Testis (tissue), 5 donors: ENCODE measurements at places on chromosomes 7 and 10.

DNA sequence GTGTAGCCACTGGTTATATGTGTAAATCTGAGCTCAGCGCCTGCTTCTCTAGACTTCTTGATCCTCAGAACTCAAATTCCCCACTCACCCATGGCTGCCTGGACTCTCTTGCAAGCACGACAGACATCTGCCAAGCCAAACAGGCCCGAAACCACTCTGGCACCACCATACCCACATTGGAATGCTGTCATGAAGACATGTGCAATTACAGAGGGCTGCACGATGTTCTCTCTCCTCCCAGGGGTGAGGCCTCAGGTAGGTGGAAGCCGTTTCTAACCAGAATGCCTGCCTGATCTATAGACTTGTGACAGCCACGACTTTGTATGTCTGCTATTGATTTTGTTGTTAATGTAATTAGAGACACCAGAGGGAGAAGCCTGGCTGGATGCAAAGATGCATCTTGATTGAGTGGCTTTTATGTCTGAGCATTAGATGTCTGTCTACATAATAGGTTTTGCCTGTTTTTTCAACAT is 4.0 kb downstream of the BAMBI start:
- H3K27me3 ChIP-seq, result no peaks in the 10 kb centered on the region
- H3K36me3 ChIP-seq, result no peaks in the 10 kb centered on the region
- H3K4me1 ChIP-seq, result peaks cover 4% of the 10 kb centered on the region
- H3K4me3 ChIP-seq, result no peak overlapping the region
- peak; percentile 24 for DNase-seq
- no peak overlapping the region for H3K27ac ChIP-seq

GRCh38 chr7:41446606-41447449 is 256.1 kb downstream of the INHBA start:
- no peaks in the 10 kb centered on the region for H3K36me3 ChIP-seq
- DNase-seq, result no peak
- H3K4me3 ChIP-seq, result no peak overlapping the region
- no peak overlapping the region for H3K27ac ChIP-seq

DNA sequence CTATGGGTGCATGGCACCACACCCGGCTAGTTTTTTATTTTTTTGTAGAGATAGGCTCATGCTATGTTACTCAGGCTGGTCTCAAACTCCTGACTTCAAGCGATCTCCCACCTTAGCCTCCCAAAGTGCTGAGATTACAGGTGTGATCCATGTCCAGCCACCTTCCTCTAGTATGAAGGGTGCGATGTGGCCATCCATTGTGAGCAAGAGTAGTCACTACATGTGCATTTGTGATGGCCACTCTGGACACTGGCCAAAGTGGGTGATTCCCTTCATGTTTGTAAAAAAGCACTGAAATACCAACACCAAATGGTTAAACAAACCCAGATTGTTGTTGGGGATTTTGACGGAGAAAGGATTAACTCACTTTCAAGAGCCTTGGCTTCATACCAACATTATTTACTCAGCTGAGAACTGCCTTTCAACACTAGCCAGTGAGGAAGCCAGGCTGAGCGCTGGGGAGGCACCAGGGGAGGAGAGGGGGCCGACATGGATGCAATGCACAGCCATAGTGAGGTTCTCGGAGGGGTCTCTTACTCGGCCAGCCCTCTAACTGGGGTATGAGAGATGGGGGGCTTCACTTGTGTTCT is 198.1 kb upstream of the LYZL2 start:
- H3K4me1 ChIP-seq, result no peaks in the 10 kb centered on the region
- H3K4me3 ChIP-seq, result no peak overlapping the region
- DNase-seq, result no peak
- H3K27ac ChIP-seq, result no peak overlapping the region
- no peaks in the 10 kb centered on the region for H3K36me3 ChIP-seq

GRCh38 chr7:152344253-152344652 is 91.5 kb downstream of the KMT2C start:
- no peaks in the 10 kb centered on the region for H3K27me3 ChIP-seq
- H3K27ac ChIP-seq, result no peak overlapping the region
- H3K4me3 ChIP-seq, result no peak overlapping the region
- H3K36me3 ChIP-seq, result no peaks in the 10 kb centered on the region
- peaks cover 3% of the 10 kb centered on the region for H3K4me1 ChIP-seq
- DNase-seq, result no peak

GRCh38 chr10:128209862-128210214 is 83.6 kb upstream of the MKI67 start:
- no peak for DNase-seq
- H3K4me1 ChIP-seq, result peaks cover 5% of the 10 kb centered on the region
- H3K27ac ChIP-seq, result no peak overlapping the region
- no peaks in the 10 kb centered on the region for H3K36me3 ChIP-seq
- H3K4me3 ChIP-seq, result peak overlapping the region; percentile 74

- H3K27me3 ChIP-seq, result no peaks in the 10 kb centered on the region
- DNase-seq, result no peak
- no peak overlapping the region for H3K27ac ChIP-seq
- H3K4me3 ChIP-seq, result no peak overlapping the region
Measured at GRCh38 chr7:131890176-131890575, 333.7 kb upstream of the PODXL start.

GRCh38 chr10:100479037-100479436 is 16.2 kb downstream of the WNT8B start:
- DNase-seq, result no peak
- no peaks in the 10 kb centered on the region for H3K27me3 ChIP-seq
- H3K4me3 ChIP-seq, result no peak overlapping the region
- no peak overlapping the region for H3K27ac ChIP-seq

DNA sequence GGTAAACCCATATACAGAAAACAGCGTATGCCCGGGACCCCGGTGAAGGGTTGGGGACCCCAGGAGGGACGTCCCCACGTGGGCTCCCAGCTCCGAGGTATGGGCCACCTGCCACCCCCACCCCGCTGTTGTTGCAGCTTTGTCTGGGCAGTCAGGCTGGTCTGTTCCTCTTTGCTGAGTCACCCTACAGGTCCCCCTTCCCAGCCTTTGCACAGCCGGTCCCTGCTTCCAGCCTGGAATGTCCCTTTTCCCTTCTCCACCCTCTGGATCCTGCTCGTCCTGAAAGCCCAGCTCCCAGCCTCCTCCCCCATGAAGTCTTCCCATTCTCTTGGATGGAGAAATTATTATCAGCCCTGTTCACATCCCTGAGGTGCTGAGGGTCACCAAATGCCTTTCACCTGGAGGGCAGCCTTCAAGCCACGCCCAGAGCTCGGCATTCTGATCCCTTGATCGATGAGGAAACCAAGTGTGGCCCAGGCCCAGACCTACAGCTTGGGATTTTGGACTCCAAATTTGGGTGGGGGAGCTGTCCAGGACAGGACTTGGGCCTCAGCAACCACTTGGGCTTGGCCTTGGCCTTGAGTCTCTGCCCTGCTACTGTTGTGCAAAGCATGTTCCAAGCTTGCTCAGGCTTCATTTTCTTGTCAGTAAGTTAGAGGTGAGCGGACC is 2.6 kb downstream of the CLDN4 start:
- no peaks in the 10 kb centered on the region for H3K36me3 ChIP-seq
- H3K27ac ChIP-seq, result no peak overlapping the region

DNA sequence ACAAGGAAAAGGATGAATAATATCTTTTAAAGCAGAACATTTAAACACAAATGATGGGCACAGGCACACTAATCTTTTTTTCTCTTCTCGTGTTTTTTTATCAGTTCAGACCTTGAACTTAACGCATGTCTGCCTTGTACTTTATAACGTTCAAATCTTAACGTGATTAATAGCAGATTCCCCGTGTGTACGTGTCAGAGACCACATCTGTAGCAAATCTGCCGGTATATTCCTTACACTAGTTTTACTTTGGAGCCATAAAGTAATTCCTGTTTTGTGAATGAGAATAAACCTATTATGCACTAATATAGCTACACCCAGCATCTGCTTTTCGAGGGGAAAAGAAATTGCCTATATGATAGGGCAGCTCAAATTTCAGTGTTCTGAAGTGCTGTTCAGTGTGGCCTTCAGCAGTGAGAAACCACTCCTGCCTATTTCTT is 166.0 kb upstream of the TCF7L2 start:
- no peak overlapping the region for H3K27ac ChIP-seq
- H3K4me1 ChIP-seq, result no peaks in the 10 kb centered on the region
- no peaks in the 10 kb centered on the region for H3K36me3 ChIP-seq
- no peaks in the 10 kb centered on the region for H3K27me3 ChIP-seq
- DNase-seq, result no peak

DNA sequence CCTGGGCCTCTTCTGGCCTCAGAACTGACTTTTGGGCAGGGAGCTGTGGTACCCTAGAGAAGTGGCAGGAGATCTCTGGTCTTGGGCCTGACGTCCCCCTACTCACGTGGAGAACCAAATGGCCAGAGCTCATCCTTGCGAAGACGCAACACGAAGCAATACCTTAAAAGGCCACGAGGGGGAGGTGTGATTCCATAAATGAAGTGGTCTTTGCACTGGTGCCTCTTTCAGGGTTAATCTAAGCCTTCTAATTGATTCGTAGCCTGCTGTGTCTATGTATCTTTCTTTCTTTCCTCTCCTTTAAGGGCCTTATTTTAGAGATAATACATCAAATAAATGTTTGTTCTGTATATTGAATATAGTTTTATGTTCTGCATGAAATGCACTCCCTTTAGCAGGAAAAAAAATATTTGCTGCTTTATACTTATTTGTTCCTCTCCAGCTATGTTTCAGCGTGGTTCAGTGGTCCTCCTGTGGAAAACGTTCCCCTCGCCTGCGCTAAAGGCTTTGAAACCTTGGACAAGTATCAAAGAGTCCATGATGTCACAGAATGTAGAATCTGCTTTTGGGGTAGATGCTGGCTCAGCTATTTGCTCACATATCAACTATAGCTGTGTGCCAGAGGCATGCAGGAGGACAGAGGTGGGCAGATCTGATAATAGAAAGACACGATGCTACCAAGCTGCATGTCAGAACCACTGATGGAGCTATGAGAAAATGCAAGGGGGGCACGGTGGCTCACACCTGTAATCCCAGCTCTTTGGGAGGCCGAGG is 41.0 kb downstream of the STRA8 start:
- H3K27ac ChIP-seq, result no peak overlapping the region
- H3K4me1 ChIP-seq, result no peaks in the 10 kb centered on the region
- H3K4me3 ChIP-seq, result no peak overlapping the region
- H3K27me3 ChIP-seq, result no peaks in the 10 kb centered on the region
- peak; percentile 90 for DNase-seq

GRCh38 chr7:147276783-147277370 is 1160.3 kb downstream of the CNTNAP2 start:
- H3K27me3 ChIP-seq, result no peaks in the 10 kb centered on the region
- H3K27ac ChIP-seq, result no peak overlapping the region
- H3K4me1 ChIP-seq, result no peaks in the 10 kb centered on the region
- no peak overlapping the region for H3K4me3 ChIP-seq

DNA sequence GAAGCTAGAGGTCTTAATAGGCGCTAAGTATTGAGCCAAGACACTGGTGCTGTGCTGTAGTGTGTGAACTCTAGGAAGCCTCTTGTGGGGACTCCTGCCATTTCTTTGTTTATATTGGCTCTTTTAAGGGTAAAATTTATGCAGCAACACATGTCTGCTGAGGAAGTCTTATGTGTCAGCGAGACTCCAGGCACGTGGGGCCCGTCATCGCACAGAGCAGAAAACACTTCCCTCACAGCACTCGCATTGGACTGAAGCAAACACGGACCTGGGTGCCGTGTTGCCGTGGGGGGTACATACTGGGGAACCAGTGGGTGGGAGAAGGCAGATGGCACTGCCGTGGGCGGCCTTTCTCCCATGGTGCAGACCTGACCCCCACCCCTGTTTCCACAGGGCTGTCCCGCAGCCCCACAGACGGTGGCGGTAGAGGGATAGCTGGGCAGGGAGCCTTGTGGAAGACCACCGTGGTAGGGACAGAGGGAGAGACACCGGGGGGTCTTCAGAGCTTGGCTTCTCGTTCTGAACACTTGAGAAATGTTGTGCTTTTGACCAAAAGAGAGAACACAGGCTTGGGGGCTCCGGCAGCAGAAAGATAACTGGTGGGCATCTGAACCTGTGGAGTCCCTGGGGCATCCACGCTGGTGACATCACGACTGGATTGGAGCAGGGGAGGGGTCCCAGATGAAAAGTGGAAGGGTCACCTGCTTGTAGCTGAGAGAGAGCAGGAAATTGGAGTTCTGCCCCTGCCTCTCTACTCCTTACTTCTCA is 284.7 kb upstream of the SHH start:
- no peak overlapping the region for H3K27ac ChIP-seq
- DNase-seq, result no peak
- no peak overlapping the region for H3K4me3 ChIP-seq
- H3K4me1 ChIP-seq, result no peaks in the 10 kb centered on the region
- no peaks in the 10 kb centered on the region for H3K36me3 ChIP-seq

- H3K4me3 ChIP-seq, result no peak overlapping the region
- H3K27ac ChIP-seq, result no peak overlapping the region
- H3K36me3 ChIP-seq, result no peaks in the 10 kb centered on the region
- H3K27me3 ChIP-seq, result no peaks in the 10 kb centered on the region
- no peaks in the 10 kb centered on the region for H3K4me1 ChIP-seq
Measured at GRCh38 chr10:48818081-48818480, 121.6 kb downstream of the LRRC18 start.

GRCh38 chr7:22488643-22489462 is 11.1 kb downstream of the STEAP1B start:
- no peaks in the 10 kb centered on the region for H3K27me3 ChIP-seq
- DNase-seq, result peak; percentile 83
- no peak overlapping the region for H3K4me3 ChIP-seq
- H3K27ac ChIP-seq, result no peak overlapping the region
- H3K4me1 ChIP-seq, result no peaks in the 10 kb centered on the region

DNA sequence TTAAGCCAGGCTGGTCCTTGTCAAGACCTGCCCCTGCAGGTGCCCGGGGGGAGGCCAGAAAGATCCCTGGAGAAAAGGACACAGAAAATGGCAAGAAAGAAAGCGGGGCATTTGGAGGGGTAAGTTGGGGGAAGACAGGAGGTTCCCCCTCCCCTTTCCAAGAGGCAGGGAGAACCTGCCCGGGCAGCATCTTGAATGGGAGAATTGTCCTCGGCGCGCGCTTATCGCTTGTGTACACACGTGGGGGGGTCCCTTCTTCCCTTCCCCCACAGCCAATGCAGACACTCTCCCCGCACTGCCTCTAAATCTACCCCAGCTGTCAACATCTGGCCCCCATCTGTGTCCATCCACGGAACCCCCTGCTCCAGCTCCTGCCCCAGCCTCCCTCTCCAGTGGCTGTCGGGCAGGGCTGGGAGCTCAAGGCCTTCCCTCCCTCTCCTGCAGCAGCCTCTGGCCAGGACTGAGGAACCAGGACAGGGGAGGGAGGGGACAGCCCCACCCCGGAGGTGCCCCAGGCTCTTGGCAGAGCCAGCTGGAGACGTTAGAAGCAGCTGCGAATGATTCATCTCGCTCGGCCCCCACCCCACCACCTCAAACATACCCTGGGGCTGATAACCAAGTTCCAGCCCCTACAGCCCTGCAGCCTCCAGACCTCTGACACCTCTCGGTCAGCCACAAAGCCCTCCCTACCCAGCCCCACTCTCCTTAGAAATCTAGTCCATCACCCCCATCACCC is 25.3 kb downstream of the EPHB4 start:
- H3K27ac ChIP-seq, result peak overlapping the region; percentile 86
- peak; percentile 80 for DNase-seq
- H3K4me3 ChIP-seq, result no peak overlapping the region
- peaks cover 46% of the 10 kb centered on the region for H3K4me1 ChIP-seq
